Uterine smooth muscle cell (primary cell): ENCODE measurements at places on chromosomes 13 and 19. TPM values are rescaled to one million over a fixed set of nuclear protein-coding genes. Genes with fewer than 3 reads are reported as not detected.

The SSC5D gene
- total RNA-seq = 22.4 and 38.0 TPM in 2 replicates

The APC2 gene
- 0.44 and 0.50 TPM in 2 replicates for total RNA-seq

The ZNF560 gene
- 0.11 and 0.75 TPM in 2 replicates for total RNA-seq

The LRRC4B gene
- 0.12 TPM in 1 of 2 replicates, not detected in the other for total RNA-seq

The ACP7 gene
- 0.33 and 0.87 TPM in 2 replicates for total RNA-seq

The POGLUT2 gene
- total RNA-seq = 14.1 and 20.1 TPM in 2 replicates

The CHMP2A gene
- 115 and 140 TPM in 2 replicates for total RNA-seq

The SULT2B1 gene
- not detected in 2 replicates for total RNA-seq

The AP1M2 gene
- 0.77 and 0.87 TPM in 2 replicates for total RNA-seq

The PALM3 gene
- total RNA-seq = 0.55 and 0.87 TPM in 2 replicates

The FAM187B gene
- total RNA-seq = not detected in 2 replicates

The FGF22 gene
- total RNA-seq = 0.11 TPM in 1 of 2 replicates, not detected in the other

The ZNF333 gene
- 28.2 and 29.8 TPM in 2 replicates for total RNA-seq

The ZNF615 gene
- total RNA-seq = 10.4 and 13.5 TPM in 2 replicates
